MV-4-11 (cell line): ENCODE measurements at places on chromosomes 3 and 15.

GRCh38 chr3:112092496-112093179, 6.4 kb downstream of the C3orf52 start:
- peak; percentile 76 for DNase-seq

- DNase-seq, result no peak
Measured at GRCh38 chr15:95957861-95958260, 372.6 kb upstream of the NR2F2 start.

- DNase-seq, result no peak
Measured at GRCh38 chr3:30258426-30259392, 347.7 kb upstream of the TGFBR2 start.

GRCh38 chr15:45133561-45133920, 3.7 kb downstream of the DUOX1 start:
- DNase-seq, result no peak
